ENCODE measurements at places on chromosomes 13 and 19. TPM values are rescaled to one million over a fixed set of nuclear protein-coding genes. Genes with fewer than 3 reads are reported as not detected.

GRCh38 chr13:29270271-29270985 is 325.1 kb downstream of the SLC7A1 start:
- DNase-seq, result no peak

The AMH gene
- 12.7 TPM for polyA plus RNA-seq

DNA sequence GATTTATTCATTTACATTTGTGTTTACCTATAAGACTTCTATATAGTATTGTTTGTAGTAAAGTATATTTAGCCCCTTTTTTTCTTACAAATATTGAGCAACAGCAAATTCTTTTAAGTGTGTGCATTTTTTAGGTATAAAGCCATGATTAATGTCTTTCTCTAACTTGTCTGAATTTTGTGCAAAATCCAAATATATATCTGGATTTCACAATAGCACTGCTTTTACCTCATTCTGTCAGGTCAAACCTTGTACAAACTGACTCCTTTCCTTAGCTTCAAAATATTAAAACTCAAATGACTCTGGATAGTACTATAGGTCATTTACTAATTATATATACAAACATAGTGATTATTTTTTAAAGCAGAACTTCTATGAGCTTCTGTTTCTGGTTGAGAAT is 563.0 kb upstream of the SPRY2 start:
- DNase-seq, result no peak

The CGB8 gene
- 2.4 TPM for polyA plus RNA-seq

DNA sequence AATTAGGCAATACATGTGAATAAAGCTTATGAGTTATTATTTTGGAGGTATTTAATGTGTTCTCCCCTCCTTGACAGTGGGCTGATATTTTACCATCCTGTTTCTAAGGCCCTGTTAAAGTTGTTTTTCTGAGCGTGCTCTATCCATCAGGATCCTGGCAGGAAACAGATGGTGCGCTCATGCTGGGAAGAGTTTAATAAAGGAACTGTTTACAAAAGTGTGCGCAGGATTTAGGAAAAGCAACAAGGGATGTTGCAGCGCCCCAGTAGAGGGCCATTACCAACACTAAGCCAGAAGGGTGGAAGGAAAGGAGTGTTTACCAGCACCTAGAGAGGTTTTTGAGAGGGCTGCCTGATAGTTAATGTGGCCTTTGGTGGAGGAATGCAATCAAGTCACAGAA is 374.5 kb downstream of the KCNRG start:
- DNase-seq, result no peak

- no peak for DNase-seq
Observed at GRCh38 chr13:68099631-68100030, 869.5 kb upstream of the PCDH9 start.

DNA sequence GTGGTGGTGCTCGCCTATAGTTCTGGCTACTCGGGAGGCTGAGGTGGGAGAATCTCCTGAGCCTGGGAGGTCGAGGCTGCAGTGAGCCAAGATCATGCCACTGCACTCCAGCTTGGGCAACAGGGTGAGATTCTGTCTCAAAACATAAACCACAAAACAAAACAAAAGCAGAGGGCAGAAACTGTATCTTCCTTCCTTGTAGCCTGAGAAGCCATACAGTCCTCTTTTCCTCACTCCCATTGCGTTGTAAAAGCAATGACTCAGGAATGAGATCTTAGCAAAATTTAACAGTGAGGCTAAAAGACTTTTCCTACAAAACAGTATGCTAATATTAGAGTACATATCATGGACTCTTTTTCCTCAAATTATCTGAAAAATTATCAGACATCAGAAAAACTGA is 130.9 kb downstream of the SHISA2 start:
- DNase-seq, result no peak

DNA sequence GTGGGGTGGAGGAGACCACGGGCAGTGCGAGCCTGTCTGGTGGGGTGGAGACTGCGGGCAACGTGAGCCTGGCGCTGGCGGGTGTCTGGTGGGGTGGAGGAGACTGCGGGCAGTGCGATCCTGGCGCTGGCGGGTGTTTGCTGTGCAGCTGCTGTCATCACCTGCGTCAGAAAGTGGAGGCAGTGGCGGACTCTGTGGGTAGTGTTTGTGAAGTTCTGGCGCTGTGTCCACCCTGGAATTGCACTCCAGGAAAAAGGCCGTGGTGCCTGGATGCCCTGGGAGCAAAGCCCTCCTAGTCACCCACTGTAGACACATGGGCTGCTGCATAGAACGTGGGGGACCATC is 6.2 kb downstream of the TEX29 start:
- DNase-seq, result no peak

- no peak for DNase-seq
Observed at GRCh38 chr13:31996601-31997000, 35.0 kb upstream of the FRY start.

The SPATA13 gene
- 3.1 TPM for polyA plus RNA-seq

- no peak for DNase-seq
Observed at GRCh38 chr13:72431981-72432682, 295.3 kb downstream of the MZT1 start.

DNA sequence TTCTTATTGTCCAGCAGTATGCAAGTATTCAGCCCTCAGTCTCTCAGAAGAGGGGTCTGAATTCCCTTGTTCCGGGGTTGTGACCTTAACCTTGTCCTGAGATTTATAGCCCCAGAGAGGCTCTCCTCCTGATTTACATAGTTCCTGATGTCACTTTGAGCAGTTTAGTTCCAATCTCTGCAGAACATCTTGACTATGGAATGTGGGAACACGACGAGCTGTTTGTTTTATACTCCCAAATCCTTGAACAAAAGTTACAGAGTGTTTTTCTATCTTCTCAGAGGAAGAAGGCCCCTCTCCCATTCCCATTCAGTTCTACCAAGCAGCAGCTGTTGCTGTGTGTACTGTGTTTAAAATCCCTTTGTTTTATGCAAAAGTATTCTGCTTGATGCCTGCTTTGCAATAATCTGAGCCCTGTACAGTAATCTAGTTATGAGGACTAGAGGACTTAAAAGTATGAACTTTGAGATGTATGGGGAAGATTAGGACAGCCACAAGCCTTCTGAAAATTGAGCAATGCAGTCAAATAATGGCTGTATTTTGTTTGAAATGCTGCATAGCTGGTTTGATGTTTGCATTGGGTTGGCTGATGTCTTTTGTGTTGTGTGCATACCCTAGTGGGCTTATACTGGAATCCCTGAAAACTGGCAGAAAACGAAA is 74.7 kb downstream of the KL start:
- DNase-seq, result no peak

The FOSB gene
- polyA plus RNA-seq, result 0.58 TPM

The ASPDH gene
- not detected for polyA plus RNA-seq

- no peak for DNase-seq
Observed at GRCh38 chr19:57357406-57357805, 5.9 kb upstream of the TRAPPC2B start.

The EVI5L gene
- 1.2 TPM for polyA plus RNA-seq

DNA sequence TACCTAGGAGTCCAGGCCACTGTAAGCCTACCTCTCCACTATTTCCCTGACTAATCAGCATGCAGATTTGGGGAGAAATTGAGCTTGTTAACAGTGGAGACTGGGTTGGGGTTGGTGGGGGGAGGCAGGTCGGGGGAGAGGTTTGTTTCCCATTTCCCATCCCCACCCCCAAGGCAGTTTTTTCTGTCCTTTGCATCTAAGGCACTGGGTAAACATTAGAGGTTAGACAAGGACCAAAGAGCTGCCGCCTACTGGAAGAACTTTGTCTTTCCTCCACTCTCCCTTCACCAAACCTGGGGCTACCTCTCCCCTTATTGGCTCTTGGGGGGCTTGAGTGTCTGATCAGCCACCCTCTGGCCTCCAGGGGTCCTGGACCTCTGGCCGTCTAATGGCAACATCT is 953 bp downstream of the KCNN4 start:
- DNase-seq, result peak; percentile 55

GRCh38 chr13:26051657-26052311 is at the start of gene SHISA2:
TSS of gene SHISA2 (minus strand) at chr13:26052016. CDS start at chr13:26050975, 1,041 bp downstream.
- DNase-seq, result no peak

- no peak for DNase-seq
Observed at GRCh38 chr13:63117710-63118109, 1702.1 kb upstream of the PCDH20 start.

DNA sequence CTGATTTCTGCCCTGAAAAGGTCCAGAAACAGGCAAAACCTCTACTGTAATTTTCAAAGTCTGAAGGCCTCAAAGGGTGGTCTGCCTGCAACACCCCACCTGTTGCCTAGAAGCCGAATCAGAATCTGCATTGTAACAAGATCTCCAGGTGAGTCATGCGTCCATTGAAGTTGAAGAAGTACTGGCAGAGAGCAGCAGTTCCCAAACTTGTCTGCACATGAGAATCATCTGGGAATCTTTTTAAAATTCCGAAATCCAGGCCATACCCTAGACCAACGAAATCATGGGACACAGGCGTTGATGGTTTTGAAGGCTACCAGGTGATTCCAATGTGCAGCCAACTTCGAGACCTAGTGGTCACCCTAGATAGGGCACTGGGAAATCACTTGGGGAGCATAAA is 16.0 kb upstream of the CLN5 start:
- DNase-seq, result no peak

DNA sequence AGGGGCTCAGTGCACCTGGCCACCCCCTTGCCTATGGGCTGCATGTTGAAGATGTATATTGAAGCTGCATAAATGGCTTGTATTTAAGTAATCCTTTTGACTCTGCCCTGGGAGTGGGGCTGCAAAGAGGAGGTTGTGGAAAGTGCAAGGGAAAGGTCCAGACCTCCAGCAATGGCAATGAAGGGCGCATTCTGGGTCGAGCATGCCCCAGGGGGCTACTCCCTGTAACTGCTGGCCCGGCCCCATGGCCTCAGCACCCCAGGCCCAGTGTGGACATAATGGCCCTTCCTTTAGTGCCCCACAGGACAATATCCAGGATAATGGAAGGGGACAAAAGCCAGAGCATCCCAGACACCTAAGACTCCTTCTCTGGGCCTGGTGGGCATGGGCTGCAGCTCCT is 43.1 kb upstream of the CHST8 start:
- no peak for DNase-seq

The ZNF155 gene
- polyA plus RNA-seq, result 4.8 TPM

- no peak for DNase-seq
Observed at GRCh38 chr13:32417995-32418394, 9.9 kb downstream of the N4BP2L1 start.

GRCh38 chr13:29511980-29512379 is 83.5 kb downstream of the SLC7A1 start:
- DNase-seq, result no peak

DNA sequence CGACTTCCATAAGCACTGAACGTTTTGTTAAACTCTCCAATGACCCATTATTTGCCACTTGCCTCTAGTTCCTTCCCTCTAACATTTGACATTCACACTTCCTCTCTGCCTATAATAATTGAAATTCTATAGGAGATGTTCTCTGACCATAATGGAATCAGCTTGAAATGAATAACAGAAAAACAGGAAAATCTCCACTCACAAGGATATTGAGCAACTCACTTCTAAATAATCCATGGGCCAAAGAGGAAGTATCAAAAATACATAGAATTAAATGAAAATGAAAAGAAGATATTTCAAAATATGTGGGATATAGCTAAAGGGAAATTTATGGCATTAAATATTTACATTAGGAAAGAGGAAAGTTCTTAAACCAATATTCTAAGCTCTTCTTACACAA is 3.4 kb upstream of the FCGBP start:
- no peak for DNase-seq

- DNase-seq, result no peak
Observed at GRCh38 chr19:18587962-18588610, 512 bp upstream of the REX1BD start.

DNA sequence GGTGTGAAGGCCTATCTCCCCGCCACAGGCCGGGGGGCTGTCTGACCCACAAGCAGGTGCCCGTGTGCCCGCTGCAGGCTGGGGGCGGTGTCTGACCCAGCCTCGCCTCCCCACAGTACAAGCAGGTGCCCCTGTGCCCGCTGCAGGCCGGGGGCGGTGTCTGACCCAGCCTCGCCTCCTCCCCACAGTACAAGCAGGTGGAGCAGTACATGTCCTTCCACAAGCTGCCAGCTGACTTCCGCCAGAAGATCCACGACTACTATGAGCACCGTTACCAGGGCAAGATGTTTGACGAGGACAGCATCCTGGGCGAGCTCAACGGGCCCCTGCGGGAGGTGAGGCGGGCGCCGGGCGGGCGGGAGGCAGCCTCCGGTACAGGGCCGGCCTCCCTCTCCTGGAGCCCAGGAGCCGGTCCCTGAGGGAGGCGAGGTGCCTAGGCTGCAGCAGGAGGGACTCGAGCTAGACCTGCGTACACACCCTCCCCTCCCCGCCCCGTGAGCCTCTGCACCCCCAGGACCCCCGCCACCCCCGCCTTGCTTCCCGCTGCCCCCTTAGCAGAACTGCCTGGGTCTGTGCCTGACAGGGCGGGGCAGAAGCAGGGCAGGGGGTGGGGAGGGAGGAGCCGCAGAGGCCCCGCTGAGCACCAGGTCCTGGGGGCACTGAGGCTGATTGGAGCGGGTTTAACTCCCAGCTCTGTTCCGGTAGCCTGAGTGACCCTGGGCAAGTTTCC is 20.6 kb downstream of the HCN2 start:
- no peak for DNase-seq

The CERS4 gene
- 2.4 TPM for polyA plus RNA-seq

The AKAP8L gene
- polyA plus RNA-seq, result 42.9 TPM

All from A549 (cell line).